ENCODE measurements at places on chromosomes 2 and 18. TPM values are rescaled to one million over a fixed set of nuclear protein-coding genes. Genes with fewer than 3 reads are reported as not detected.

Gene CETN1
- not detected for total RNA-seq

Gene MBP
- total RNA-seq, result 88.2 TPM

GRCh38 chr2:54724560-54725342 lies 1.3 kb downstream of the EML6 start:
- H3K27me3 ChIP-seq, result no peaks in the 10 kb centered on the region
- H3K36me3 ChIP-seq, result no peaks in the 10 kb centered on the region
- no peaks in the 10 kb centered on the region for H3K4me1 ChIP-seq
- H3K27ac ChIP-seq, result no peak overlapping the region
- peak overlapping the region; percentile 88 for H3K4me3 ChIP-seq

DNA sequence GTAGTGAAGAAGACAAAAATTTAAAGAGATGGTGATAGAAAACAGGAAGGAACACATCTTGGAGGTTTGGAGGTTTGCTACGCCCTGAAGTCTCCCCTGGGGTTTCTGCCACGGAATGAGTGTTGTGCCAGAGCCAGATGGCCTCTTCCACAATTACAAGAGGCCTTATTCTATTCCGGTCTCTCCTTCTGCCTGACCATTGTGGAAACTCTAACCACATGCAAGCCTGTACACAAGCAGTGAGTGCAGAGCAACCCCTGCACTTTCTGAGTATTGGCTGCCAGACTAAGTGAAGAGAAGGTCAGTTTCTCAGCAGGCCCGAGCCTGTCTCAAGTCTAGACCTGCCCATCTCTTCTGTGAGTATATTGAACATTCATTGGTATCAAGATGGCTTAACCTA lies 22.7 kb upstream of the MYO1B start:
- no peaks in the 10 kb centered on the region for H3K27me3 ChIP-seq
- no peak overlapping the region for H3K4me3 ChIP-seq
- no peak for DNase-seq
- no peak overlapping the region for H3K27ac ChIP-seq
- no peaks in the 10 kb centered on the region for H3K4me1 ChIP-seq

DNA sequence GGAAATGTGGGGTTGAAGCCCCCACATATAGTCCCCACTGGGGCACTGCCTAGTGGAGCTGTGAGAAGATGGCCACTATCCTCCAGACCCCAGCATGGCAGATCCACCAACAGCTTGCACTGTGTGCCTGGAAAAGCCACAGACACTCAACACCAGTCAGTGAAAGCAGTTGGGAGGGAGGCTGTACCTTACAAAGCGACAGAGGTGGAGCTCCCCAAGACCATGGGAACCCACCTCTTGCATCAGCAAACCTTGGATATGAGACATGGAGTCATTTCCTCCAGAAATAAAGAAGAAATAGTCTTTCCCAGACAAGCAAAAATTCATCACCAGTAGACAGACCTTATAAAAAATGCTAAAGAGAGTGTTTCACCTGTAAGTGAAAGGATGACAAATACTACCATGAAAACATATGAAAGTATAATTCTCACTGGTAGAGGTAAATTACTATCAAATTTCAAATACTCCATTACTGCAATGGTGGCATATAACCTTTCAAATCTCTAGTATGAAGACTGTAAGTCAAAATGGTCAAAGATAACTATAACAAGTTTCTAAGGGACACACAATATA lies 152.6 kb upstream of the EPHA4 start:
- H3K36me3 ChIP-seq, result no peaks in the 10 kb centered on the region
- no peak for DNase-seq
- no peaks in the 10 kb centered on the region for H3K4me1 ChIP-seq
- H3K27ac ChIP-seq, result no peak overlapping the region
- H3K4me3 ChIP-seq, result no peak overlapping the region
- no peaks in the 10 kb centered on the region for H3K27me3 ChIP-seq

GRCh38 chr2:36459725-36460137 lies 104.2 kb downstream of the CRIM1 start:
- H3K4me1 ChIP-seq, result peaks cover 59% of the 10 kb centered on the region
- no peaks in the 10 kb centered on the region for H3K27me3 ChIP-seq
- H3K27ac ChIP-seq, result no peak overlapping the region
- peaks cover 48% of the 10 kb centered on the region for H3K36me3 ChIP-seq
- no peak overlapping the region for H3K4me3 ChIP-seq
- DNase-seq, result no peak

DNA sequence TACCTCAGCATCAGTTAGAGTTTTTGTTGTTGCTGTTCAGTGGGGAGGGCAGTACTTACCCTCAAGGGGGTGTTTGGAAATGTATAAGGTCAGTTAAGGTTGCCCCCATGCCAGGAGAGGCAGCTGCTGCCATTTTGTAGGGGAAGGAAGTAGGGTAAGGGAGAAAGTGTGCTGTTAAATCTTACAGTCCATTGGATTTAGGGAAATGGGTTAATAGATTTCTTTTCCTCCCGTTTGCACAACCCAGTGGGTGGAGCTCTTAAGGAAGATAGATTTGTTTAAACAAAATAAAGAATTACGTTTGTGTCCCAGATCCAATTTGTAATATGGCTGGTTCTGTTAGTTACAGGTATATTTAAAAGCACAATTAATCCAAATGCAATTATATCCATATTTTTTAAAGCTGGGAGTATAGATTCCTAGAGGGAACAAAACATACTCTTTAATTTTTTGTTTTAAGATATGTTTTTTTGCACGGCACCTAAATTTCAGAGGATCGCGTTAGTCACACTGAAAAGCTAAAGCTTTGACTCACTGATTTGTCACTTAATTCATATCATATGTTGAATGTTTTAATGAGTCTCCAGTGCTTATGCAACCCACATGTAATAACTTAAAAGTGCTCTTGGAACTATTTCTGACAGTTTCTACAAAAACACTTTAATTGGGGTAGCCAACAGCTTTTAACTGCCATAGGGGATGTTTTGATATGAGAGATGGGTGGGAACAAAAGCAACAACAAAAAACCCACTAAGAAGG lies 9.0 kb upstream of the CWC22 start:
- no peak overlapping the region for H3K27ac ChIP-seq
- DNase-seq, result no peak
- H3K36me3 ChIP-seq, result no peaks in the 10 kb centered on the region
- peaks cover 8% of the 10 kb centered on the region for H3K27me3 ChIP-seq
- no peak overlapping the region for H3K4me3 ChIP-seq
